ENCODE measurements at places on chromosomes 5 and 9. TPM values are rescaled to one million over a fixed set of nuclear protein-coding genes. Genes with fewer than 3 reads are reported as not detected.

The JAKMIP2 gene
- not detected for total RNA-seq

The MLANA gene
- not detected for total RNA-seq

The SPATA31D4 gene
- total RNA-seq: not detected

The LVRN gene
- not detected for total RNA-seq

The SLC36A3 gene
- total RNA-seq: not detected

The MARCOL gene
- total RNA-seq: not detected

The C5orf58 gene
- total RNA-seq: not detected

The SAPCD2 gene
- 22.7 TPM for total RNA-seq

The CDC20B gene
- 0.09 TPM for total RNA-seq

The PCDHB3 gene
- total RNA-seq: 0.05 TPM

The TMEM267 gene
- total RNA-seq: 22.5 TPM
